ENCODE measurements at places on chromosomes 5 and 9.

DNA sequence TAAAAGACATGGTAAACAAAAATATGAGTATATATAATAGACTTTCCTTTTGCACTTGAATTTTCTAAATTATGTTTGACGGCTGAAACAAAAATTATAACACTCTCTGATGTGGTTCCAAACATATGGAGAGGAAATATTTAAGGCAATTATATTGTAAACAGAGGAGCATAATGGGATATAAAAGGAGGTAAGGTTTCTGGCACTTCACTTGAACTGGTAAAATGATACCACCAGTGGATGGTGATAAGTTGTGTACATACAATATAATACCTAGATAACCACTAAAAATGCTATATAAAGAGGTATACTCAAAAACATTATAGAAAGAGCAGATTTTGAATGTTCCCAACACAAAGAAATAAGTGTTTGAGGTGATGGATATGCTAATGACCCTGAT lies 192.9 kb upstream of the RAD23B start:
- no peak for DNase-seq

DNA sequence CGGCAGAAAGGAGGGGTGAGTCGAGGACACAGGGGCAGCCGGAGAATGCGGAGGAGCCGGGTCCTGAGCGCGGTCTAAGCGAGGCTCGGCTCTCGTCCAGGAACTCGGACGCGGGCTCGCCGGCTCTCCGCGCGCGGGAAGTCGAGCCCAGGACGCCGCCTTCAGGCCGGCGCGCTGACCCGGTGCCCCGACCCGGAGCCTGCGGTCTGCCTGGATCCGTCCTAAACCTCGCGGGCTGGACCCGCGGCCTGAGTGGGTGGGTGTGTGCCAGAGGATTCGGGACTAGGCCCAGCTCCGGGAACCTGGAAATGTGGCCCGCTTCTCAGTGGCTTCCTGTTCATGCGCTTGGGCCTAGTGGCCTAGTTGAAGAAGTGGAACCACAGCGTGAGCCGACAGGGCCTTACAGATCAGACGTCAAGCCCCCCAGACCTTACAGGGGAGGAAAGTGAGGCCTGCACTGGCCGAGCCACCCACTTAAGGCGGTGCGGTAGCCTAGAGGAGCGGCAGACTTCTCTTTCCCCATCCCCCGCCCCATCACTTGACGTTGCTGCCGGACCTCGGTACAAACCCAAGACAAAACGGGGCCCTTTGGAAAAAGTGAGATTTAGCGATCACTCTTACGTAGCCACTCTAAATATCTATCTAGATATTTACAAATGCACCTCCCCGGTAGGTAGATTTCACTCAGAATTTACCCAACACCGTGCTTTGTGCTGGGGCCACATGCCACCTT lies 1.2 kb downstream of the CDKN2B-AS1 start:
- DNase-seq: peak; percentile 76

DNA sequence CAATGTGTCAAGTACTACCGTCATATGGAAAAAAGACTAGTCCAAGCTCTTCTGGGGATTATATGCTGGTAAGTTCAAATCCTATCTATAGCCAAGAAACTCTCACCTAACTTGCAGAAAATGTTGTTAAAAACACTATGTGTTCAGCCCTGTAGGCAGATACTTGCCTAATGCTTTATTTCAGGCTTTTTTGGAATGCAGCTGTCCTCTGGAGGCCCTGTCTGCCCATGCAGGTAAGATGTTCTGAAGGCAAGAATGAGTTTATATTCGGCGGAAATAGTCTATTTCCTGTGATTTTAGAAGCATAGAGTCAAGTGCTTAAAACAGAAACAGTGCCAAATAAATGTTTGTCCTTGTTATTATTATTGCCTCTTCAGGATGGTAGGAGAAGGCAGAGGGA lies 34.3 kb upstream of the PPP2R2B start:
- no peak for DNase-seq

- no peak for DNase-seq
These were observed 87.2 kb downstream of the TLE4 start for GRCh38 chr9:79658926-79659325.

DNA sequence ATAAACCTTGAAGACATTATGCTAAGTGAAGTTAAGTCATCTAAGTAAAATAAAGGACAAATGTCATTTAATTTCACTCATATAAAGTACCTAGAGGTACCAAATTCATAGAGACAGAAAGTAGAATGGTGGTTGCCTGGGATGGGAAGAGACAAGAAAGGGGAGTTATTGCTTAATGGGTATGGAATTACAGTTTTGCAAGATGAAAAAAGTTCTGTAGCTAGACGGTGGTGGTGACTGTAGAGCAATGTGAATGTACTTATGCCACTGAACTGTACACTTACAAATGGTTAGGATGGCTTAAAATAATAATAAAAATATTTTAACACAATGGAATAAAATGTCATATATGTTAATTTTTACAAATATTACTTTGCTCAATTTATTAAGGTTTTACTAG lies 128.0 kb downstream of the MPDZ start:
- DNase-seq: no peak

- no peak for DNase-seq
These were observed 655.6 kb upstream of the NUDT12 start for GRCh38 chr5:104218200-104218599.

- DNase-seq: no peak
These were observed 65.3 kb downstream of the RASEF start for GRCh38 chr9:82997476-82998140.

- peak; percentile 37 for DNase-seq
These were observed 694 bp downstream of the RMI1 start for GRCh38 chr9:83981126-83981871.

- DNase-seq: no peak
These were observed 53.7 kb downstream of the CERT1 start for GRCh38 chr5:75457691-75458090.

DNA sequence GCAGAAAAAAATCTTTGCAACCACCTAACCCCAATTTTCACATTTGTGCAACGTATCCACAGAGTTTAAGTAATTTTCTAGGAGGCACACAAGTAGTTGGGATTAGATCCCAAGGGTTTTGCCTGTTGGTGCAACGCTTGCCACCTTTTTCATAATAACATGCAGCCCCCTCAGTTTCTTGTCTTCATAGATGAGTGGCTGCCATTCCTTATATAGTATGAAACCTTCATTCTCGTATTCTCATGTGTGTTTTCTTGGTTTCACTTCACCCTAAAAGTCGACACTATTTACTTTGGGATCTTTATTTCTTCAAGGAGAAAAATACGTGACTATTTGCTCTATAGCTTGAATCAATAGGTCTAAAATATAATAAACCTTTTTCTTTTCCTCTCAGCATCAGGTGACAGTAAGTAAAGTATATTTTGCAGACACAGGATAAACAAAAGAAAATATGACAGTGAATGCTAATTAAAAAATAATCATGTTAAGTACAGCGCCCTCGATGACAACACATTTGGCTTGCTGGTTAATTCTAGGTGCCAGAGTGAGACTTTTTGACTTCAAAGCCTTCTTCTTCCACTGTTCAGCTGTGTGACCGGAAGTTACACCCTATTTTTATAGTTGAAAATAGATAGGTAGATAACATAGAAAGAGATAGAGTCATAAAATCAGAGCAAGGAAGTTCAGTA lies 342.8 kb upstream of the CCNG1 start:
- no peak for DNase-seq

DNA sequence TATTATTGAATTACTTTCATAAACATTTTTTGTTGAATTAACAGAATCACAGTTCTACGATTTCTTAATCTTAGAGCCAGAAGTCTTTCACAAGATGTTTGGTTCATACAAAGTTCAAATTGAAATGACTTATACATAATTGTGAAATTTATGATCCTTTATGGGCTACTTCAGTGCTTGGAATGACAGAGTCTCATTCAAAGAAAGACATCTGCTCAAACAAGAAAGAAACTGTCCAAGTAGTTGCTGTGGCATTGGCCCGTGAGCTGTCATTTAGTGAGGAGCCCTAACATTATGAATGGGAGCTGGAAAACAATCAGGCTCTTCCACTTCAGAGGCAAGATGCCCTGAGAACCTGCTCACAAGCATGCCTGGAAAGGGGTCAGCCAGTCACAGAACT lies 63.4 kb downstream of the AUH start:
- DNase-seq: no peak

DNA sequence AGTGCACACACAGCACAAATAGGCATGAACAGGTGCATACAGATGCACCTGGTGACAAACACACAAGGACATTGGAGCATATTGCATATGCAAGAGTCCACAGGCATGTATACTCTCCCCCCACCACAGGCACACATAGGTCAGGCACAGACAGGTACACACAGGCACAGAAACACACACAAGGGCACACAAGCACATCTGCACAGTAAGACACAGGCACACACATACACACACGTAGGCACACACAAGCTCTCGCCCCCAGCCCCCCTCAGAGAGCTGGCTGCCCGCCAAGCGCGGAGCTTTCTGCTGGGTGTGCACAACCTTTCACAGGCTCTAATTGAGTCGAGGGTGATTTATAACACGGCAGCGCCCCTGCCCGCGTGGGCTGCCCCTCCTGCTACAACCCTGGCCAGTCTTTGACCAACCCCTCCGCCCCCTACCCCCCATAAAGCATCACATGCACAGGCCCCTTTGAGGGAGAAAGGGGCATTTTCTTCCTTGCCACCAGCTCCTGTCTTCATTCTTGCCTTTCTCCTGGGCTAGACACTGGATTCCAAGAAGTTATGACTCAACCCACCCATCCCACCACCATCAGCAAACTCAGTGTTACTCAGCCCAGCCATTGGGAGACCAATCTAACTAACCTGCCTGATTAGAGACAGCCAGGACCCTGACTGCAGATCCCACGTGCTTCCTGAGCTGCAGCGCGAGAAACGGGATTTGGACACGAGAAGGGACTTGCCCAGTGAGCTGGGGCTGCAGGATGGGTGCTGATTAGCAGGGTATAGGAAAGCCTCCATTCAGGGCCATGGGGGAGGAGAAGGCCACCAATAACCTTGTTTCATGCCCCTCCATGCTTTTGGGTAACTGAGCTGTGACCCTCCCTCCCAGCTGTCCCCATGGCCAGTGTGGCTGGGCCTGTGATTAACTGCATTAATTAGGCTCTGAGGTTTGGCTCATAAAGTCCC lies 42.8 kb upstream of the PSD2 start:
- DNase-seq: no peak

- no peak for DNase-seq
These were observed 89.3 kb upstream of the IL12B start for GRCh38 chr5:159419576-159419975.

- DNase-seq: no peak
These were observed 195.6 kb downstream of the SPOCK1 start for GRCh38 chr5:137303509-137303908.

DNA sequence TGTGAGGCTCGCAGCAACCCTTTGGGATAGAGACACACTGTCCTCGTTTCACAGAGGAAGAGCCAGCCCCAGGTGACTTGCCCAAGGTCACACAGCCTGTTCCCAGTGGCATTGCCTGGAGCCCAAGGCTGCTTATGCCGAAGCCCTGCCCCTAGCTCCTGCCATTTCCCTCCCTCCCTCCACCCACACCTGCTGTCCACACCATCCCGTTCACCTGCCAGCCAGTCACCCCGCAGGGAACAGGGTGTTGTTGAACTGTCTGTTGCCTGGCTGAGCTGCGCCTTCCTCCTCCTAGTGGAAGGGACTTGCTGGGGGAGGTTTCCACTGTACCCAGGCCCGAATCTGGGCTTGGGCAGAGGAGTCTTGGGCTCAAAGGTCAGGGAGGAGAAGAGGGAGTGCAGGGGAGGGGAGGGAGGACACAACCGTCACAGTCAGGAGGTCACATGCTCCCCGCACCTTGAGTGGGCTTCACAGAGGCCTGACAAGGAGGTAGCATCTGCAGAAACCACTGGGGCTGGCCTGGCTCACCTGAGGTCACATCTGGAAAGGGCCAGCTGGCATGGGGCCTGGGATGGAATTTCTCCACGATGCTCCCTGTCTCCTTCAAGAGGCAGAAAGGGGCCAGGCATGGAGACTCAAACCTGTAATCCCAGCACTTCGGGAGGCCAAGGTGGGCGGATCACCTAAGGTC lies 6.3 kb downstream of the TTC16 start:
- no peak for DNase-seq

- DNase-seq: no peak
These were observed 23.4 kb downstream of the ANXA6 start for GRCh38 chr5:151134228-151134627.

DNA sequence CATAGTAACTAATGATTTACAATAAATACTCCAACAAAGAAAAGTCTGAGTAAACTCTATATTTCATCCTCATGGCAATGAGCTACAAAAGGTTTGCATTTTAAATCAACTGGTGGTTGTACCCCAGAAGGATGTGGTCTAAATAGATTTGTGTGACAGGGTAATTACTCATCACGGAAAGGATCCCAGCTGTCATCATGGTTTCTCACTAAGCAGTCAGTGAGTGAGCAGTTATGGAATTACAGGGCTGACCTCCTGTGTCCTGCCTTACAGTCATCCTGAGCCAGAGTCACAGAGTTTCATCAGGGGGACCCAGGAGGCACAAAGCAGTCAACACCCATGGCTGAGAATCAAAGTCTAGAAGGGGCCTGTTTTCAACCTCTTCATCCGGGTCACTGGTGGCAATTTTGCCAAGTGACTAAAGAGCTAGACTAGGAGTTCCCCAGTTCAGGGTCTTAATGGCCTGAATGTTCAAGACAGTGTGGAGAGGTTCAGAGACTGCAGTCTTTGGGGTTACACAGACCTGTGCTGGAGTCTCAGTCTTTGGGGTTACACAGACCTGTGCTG lies 210.7 kb upstream of the SLC24A2 start:
- no peak for DNase-seq

GRCh38 chr5:154397652-154398406 lies 48.0 kb upstream of the SAP30L start:
- peak; percentile 71 for DNase-seq

- DNase-seq: no peak
These were observed 56.3 kb downstream of the VCAN start for GRCh38 chr5:83527722-83528438.

DNA sequence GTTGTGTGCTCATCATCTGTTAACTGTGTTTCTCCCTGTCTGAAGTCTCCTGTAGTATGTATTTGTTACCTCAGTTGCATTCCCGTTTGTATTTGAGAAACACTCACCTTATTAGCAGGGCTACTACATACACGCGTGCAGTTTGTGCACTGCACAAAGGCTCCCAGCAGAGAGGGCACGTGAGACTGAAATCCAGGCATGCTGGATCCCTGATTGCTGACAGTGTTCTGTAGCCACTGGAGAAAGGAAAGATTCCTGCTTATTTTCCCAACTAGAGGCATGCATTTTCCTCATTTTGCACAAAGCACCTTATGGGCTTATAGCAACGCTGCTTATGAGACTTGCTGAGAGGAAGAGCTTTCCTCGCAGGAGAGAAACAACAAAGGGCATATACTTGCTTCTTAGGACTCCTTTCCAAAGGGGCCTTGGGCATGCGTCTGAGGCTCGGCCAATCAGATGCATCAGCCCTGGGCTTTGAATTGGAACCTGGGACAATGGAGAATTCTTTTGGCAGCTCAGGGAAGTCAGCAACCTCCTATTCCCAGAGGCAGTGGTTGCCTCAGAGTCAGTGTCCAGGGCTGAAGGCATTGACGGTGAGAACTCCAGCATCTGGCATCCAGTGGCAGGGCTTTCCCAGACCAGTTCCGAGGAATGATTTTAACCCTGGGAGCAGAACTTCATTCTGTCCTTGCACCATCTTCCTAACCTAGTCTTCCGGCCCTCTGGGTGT lies 9.9 kb upstream of the MEGF10 start:
- DNase-seq: no peak

Data from right cardiac atrium (tissue), 5 donors.